ENCODE measurements at places on chromosomes 5 and 9.

- peak; percentile 66 for DNase-seq
Observed at GRCh38 chr5:160030631-160031377, 21.9 kb downstream of the TTC1 start.

GRCh38 chr9:83537331-83538171 lies 650 bp downstream of the FRMD3 start:
- peak; percentile 29 for DNase-seq

- DNase-seq: no peak
Observed at GRCh38 chr5:71839096-71839884, 120.2 kb downstream of the CARTPT start.

GRCh38 chr5:142722146-142722545 lies 36.3 kb upstream of the FGF1 start:
- DNase-seq: peak; percentile 31

GRCh38 chr9:16191691-16192402 lies 639.0 kb downstream of the CCDC171 start:
- DNase-seq: peak; percentile 83

DNA sequence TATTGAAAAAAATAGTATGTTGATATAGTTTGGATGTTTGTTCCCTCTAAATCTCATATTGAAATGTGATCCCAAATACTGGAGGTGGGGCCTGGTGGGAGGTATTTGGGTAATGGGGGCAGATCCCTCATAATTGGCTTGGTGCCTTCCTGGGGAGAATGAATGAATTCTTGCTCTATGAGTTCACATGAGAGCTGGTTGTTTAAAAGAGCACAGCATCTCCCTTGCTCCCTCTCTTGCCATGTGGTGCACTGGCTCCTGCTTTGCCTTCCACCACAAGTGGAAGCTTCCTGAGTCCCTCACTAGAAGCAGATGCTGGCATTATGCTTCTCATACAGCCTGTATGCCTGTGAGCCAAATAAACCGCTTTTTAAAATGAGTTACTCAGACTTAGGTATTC lies 154.8 kb downstream of the ADAMTS6 start:
- peak; percentile 81 for DNase-seq

GRCh38 chr5:116626945-116627679 lies 52.5 kb upstream of the SEMA6A start:
- DNase-seq: no peak

DNA sequence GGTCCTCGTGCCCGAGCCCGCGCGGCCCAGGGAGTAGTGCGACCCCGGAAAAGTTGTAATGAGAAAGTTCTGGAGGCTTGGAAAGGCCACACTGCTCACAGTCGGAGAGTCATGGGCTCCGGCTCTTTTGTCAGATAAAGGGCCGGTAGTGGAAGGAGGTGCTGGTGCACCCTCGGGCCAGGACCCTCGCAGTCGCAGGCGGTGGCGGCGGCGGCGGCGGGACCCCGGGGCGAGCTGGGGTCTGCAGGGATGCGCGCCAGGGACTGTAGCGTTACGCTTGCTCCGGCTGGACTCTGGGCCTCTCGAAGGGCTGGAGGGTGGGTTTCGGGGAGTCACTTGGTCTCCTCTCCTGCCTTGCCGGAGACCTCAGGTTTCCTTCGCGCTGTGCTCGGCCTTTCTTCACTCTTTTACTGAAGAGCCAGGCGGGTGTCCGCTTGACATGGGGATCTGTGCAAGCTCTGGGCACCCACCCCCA lies 1.5 kb downstream of the RORB start:
- DNase-seq: no peak

DNA sequence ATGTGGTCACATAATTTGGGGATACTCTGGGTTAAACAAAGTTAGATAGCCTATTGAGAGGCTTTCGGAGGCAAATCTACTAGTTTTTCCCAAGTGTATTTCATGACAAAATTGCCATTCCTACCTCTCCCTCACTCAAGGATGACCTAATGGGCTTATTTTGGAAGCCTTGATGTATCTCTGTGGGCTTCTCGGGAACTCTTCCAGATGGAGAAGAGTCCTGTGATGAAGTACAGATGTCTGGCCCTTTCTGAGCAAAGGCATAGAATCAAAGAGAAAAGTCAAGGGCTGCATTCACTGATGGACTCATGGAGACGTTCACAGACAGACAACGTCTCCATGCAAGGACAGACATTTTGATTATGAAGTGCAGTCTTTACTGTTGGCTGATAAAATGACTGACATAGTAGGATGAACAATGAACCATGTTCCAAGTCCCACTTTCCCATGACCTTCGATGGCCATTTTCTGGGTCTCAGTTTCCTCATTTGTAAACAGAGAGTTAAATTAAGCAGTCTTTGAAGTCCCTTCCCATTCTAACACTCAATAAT lies 347.2 kb upstream of the CD180 start:
- peak; percentile 62 for DNase-seq

GRCh38 chr5:159130871-159131270 lies 31.2 kb upstream of the EBF1 start:
- peak; percentile 9 for DNase-seq

DNA sequence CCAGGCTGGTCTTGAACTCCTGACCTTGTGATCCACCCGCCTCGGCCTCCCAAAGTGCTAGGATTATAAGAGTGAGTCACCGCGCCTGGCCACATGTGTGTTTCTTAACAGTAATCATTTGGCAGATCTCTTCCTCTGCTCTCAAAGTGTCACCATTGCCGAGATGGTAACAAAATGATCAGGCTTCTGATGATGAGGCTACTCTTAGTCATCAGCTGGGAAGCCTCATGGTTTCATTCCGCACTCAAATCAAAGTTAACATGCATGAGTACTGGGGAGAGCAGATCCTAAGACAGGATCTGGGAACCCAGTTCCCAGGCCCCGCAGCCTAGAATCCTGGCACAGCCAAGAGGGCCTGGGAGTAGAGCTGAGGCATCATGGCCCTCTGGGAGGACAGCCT lies 27.4 kb downstream of the BARHL1 start:
- DNase-seq: peak; percentile 91

DNA sequence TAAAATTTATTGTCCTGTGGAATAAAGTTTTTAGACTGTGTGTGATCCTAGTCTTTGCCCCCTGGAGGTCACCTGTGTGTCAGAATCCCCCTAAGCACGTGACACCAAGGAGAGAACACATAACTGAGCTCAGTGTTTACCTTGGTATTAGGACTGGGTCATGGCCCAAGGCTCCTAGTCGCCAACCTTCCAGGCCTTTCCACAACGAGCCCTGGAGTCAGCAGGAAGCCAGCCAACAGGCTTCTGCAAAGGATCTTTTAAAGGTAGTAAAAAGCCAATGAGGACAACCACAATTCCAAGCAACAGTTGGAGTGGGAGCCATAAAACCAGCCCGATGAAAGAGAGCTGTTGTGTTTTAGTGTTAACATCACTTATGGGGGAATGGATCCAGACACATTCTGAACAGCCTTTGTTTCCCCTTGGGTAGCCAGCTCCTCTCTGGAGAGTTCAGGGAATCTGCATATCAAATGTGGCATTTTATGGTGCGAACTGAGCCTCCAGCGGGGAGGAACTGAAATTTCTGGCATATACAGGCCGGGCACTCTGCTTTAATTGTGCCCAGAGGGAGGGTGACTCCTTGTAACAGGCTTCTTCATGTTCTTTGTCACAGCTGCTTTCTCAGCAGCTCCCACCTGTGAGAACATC lies 239.9 kb downstream of the FSTL4 start:
- DNase-seq: no peak
